ENCODE measurements at places on chromosomes 16 and 17. TPM values are rescaled to one million over a fixed set of nuclear protein-coding genes. Genes with fewer than 3 reads are reported as not detected.

The SMPD3 gene
- total RNA-seq, result 0.34 TPM

The MT4 gene
- not detected for total RNA-seq

The SEPTIN12 gene
- 4.4 TPM for total RNA-seq

GRCh38 chr17:75205793-75206163 lies 299 bp downstream of the NUP85 start:
- H3K4me1 ChIP-seq, result peaks cover 10% of the 10 kb centered on the region
- no peaks in the 10 kb centered on the region for H3K27me3 ChIP-seq
- H3K36me3 ChIP-seq, result peaks cover 11% of the 10 kb centered on the region
- peak overlapping the region; percentile 97 for H3K4me3 ChIP-seq

DNA sequence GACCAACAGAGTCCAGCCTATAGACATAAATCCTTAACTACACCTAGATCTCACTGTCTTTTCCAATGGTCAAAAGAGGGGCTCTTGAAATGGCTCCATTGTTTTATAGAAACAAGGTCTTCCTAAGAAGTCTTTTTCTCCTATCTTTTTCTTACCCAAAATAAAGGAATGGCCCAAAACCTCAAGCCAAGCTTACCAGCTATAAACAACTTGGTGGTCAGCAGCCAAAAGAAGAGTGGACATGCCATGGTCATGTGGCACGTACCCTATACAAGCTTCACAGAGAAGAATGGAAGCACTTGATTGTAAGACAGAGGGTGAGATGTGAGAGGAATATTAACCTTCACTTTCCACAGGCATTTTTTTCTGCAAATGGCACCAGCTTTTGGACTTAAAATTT lies 82.1 kb upstream of the GNAO1 start:
- no peak overlapping the region for H3K27ac ChIP-seq
- no peak overlapping the region for H3K4me3 ChIP-seq
- H3K27me3 ChIP-seq, result no peaks in the 10 kb centered on the region
- H3K36me3 ChIP-seq, result no peaks in the 10 kb centered on the region
- no peaks in the 10 kb centered on the region for H3K4me1 ChIP-seq

GRCh38 chr17:80874866-80875445 lies 116.7 kb upstream of the CHMP6 start:
- H3K4me3 ChIP-seq, result no peak overlapping the region
- H3K27me3 ChIP-seq, result no peaks in the 10 kb centered on the region
- peaks cover 17% of the 10 kb centered on the region for H3K4me1 ChIP-seq
- no peak overlapping the region for H3K27ac ChIP-seq
- no peaks in the 10 kb centered on the region for H3K36me3 ChIP-seq
- no peak for DNase-seq

DNA sequence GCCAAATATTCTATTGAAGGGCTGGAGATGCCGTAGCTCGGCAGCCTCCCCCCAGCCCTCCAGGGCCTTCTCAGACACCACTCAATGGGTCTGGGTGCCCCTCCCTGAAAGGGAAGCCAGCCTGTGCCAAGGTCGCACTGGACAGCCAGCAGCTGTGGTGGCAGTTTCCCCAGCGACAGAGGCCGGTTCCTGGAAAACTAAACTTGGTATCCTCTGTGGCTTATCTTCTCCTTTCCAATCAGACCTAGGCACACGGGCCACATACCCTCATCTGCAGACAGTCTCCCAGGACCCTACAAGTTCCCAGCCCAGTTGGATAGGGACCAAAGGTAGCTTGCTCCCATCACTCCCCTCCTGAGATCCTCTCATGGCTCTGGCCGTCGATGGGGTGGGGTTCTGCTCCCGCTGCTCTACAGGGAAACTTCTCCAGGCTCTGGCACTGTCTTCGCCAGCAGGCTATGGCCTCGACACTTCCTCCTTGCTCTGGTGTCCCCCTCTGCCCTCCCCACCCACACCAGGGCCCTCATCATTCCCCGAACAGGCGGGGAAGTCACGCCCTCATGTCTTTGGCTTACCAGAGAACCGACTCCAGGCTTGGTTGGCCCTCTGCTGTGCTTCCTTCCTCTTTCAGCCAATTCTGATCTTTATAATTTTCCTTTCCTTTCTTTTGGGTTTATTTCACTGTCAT lies 18.3 kb upstream of the IL21R start:
- peaks cover 8% of the 10 kb centered on the region for H3K27me3 ChIP-seq
- no peaks in the 10 kb centered on the region for H3K36me3 ChIP-seq
- H3K4me1 ChIP-seq, result peaks cover 5% of the 10 kb centered on the region
- H3K27ac ChIP-seq, result no peak overlapping the region
- DNase-seq, result no peak
- no peak overlapping the region for H3K4me3 ChIP-seq

- H3K4me1 ChIP-seq, result no peaks in the 10 kb centered on the region
- no peak overlapping the region for H3K4me3 ChIP-seq
- DNase-seq, result peak; percentile 85
- peak overlapping the region; percentile 53 for H3K27ac ChIP-seq
- no peaks in the 10 kb centered on the region for H3K36me3 ChIP-seq
These were observed 39.6 kb downstream of the GPRC5B start for GRCh38 chr16:19844945-19845641.

- H3K4me3 ChIP-seq, result no peak overlapping the region
- H3K27ac ChIP-seq, result peak overlapping the region; percentile 91
- peaks cover 68% of the 10 kb centered on the region for H3K4me1 ChIP-seq
- DNase-seq, result no peak
- no peaks in the 10 kb centered on the region for H3K27me3 ChIP-seq
These were observed 17.2 kb downstream of the CRISPLD2 start for GRCh38 chr16:84836967-84837366.

DNA sequence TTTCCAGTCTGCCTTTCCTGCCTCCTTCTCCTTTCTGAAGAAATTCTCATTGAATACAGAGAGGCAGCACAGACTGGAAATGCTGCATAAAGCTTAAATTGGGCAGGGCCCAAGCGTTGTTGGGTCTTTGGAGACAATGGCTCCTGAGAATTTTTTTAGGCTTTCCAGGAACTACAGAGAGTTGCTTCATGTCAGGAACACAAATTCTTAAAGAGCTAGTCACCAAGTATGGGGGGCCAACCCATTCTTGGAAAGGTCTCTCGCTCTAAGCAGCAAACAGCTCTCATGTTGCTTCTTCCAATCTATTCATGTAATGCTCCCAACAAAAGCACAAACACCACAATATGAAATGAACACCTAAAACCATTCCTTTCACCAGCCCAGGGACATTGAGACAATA lies 6.9 kb downstream of the HNF1B start:
- H3K4me3 ChIP-seq, result no peak overlapping the region
- H3K27ac ChIP-seq, result no peak overlapping the region
- H3K27me3 ChIP-seq, result peaks cover 41% of the 10 kb centered on the region
- DNase-seq, result peak; percentile 63
- H3K4me1 ChIP-seq, result peaks cover 11% of the 10 kb centered on the region

DNA sequence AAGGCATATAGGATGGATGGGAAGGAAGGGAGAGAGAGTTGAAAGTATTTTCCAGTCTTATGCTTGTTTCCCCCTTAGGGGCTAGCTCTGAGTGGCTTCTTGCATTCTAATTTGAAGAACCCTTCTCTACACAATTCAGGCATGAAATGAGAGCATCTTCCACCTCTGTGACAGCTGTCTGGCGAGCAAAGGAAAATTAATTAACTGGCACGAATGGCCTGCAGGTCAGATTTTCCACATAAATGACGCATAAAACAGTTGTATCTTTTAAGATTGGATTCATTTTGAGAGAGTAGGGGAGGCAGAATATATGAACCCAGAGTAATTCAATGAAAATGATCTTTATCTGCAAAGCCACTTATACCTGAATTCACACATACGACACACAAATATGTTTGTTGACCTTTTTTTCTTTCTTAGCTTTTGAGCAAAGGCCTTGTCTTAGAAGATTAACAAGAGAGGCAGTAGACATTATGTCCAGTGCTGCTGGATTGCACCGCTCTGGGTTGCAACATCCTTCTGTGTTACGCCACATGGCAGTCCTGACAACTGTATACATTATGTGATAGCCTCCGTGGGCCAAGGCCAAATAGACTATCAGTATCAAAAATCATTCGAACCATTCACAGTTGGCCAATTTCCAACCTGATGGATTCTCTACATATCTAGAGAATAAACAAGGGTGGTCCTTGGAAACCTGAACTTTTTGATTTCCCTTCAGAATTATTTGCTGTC lies 173.0 kb upstream of the GOT2 start:
- no peaks in the 10 kb centered on the region for H3K27me3 ChIP-seq
- H3K4me3 ChIP-seq, result no peak overlapping the region
- H3K4me1 ChIP-seq, result no peaks in the 10 kb centered on the region
- H3K36me3 ChIP-seq, result no peaks in the 10 kb centered on the region

- no peak overlapping the region for H3K27ac ChIP-seq
- H3K4me1 ChIP-seq, result no peaks in the 10 kb centered on the region
- no peaks in the 10 kb centered on the region for H3K36me3 ChIP-seq
- no peak for DNase-seq
These were observed 25.7 kb downstream of the ZSWIM7 start for GRCh38 chr17:15973834-15974233.

DNA sequence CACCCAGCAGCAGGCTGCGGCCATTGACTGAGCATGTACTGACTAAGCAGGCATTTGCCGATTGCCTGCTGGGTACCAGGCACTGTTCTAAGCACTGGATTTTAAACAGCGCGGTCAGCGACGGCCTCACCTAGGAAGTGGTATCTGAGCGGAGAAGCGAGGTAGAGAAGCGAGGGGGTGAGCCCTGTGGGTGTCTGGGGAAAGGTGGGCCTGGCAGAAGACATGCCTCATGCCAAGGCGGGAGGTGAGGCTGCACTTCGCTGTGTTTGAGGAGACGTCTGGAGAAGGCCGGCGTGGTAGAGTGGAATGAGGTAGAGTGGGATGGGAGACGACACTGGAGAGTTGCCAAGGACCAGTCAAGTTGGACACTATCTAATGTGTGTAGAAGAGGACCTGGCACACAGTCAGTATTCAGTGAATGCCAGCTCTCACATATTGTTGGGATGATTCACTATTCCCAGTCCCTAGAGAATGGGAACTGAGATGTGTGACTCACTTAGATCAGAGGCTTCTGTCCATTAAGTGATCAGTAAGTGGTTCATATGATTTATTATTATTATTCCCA lies 14.4 kb downstream of the SYCE1L start:
- H3K27ac ChIP-seq, result peak overlapping the region; percentile 58
- peak; percentile 96 for DNase-seq
- H3K4me1 ChIP-seq, result peaks cover 16% of the 10 kb centered on the region
- H3K36me3 ChIP-seq, result no peaks in the 10 kb centered on the region
- H3K27me3 ChIP-seq, result no peaks in the 10 kb centered on the region

The PLA2G10 gene
- total RNA-seq, result not detected

DNA sequence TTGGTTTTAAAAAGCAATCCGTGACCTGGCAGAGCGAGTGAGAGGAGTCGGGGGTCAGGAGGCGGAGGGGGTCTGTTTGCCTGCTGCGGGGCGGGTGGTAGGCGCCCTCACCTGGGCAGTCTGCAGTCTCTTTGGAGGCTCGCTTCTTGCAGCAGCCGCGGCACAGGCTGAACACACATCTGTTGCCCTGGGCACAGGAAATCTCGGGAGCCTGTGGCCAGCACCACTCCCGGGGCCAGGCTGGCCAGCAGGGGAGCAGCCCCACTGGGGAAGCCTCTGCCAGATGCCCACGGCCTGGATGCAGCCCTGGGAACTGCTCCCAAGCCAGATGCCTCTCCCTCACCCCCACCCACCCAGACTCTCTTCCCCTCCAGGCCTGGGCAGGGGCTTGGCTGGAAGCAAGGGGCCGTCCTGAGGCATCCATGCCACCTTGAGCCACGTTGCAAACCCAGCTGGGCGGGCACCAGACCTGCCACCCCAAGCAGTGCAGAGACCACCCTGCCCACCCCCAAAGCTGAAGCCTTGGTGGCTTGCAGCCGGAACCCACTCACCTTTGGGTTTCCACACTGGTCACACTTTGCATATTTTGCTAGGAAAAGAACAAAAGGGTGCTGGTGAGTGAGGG lies 6.6 kb downstream of the GPS1 start:
- no peak for DNase-seq
- H3K4me3 ChIP-seq, result no peak overlapping the region
- no peaks in the 10 kb centered on the region for H3K27me3 ChIP-seq
- no peaks in the 10 kb centered on the region for H3K4me1 ChIP-seq

The HYDIN gene
- 1.1 TPM for total RNA-seq

- H3K4me1 ChIP-seq, result peaks cover 32% of the 10 kb centered on the region
- H3K36me3 ChIP-seq, result no peaks in the 10 kb centered on the region
- H3K27me3 ChIP-seq, result no peaks in the 10 kb centered on the region
- peak overlapping the region; percentile 84 for H3K27ac ChIP-seq
- peak overlapping the region; percentile 94 for H3K4me3 ChIP-seq
These were observed 47.4 kb upstream of the SLC38A10 start for GRCh38 chr17:81342269-81343070.

The NPIPA8 gene
- total RNA-seq, result 7.2 TPM

DNA sequence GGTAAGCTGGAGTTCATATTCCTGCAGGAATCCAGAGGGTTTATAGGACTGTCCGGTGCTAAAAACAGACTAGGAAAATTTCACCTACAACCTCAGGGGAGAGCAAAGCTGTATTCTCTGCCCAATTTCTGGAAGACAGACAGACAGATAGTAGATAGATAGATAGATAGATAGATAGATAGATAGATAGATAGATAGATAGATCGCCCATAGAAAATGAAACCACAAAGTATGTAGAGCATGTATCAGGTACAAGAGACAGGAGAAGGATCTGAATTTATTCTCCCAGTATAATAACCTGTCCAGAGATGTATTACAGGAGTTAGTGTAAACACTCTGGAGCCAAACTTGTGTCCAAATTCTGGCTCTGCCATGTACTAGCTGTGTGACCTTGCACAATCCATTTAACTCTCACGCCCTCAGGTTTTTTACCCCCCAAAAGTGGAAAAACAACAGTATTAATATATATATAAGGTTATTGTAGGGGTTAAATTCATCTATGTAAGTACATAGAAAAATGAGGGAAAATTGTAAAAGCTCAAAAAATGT lies 2.1 kb upstream of the ABCA6 start:
- no peaks in the 10 kb centered on the region for H3K4me1 ChIP-seq
- DNase-seq, result no peak
- no peak overlapping the region for H3K4me3 ChIP-seq

GRCh38 chr16:87953308-87954215 lies 2.3 kb downstream of the BANP start:
- H3K36me3 ChIP-seq, result peaks cover 2% of the 10 kb centered on the region
- DNase-seq, result no peak
- H3K4me1 ChIP-seq, result peaks cover 33% of the 10 kb centered on the region

GRCh38 chr16:12062343-12063003 lies 85.9 kb downstream of the SNX29 start:
- no peaks in the 10 kb centered on the region for H3K36me3 ChIP-seq
- H3K27me3 ChIP-seq, result no peaks in the 10 kb centered on the region
- H3K4me1 ChIP-seq, result peaks cover 17% of the 10 kb centered on the region
- peak; percentile 80 for DNase-seq
- H3K27ac ChIP-seq, result peak overlapping the region; percentile 51

The PTGES3L gene
- 5.8 TPM for total RNA-seq

Measured in astrocyte (in vitro differentiated cells and primary cell).